ENCODE measurements at places on chromosomes 2 and 18.

DNA sequence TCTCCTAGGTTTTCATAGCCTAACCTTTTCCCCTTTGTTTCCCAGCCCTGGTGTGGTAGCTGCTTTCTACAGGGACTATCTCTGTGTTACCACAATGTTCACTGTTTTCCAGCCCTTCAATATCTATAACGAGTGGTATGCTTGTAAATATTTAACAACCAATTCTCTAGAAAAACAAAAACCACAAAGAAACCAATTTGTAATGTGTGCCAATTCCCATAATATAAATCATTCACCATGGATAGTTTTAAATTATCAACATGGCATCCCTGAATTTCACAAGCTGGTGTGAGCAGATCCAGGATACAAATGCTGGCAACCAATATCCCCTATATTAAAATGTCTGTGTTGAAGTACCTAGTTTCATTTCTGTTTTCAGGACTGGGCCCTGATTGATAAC is 207.5 kb upstream of the FBXO11 start:
- no peak for DNase-seq

DNA sequence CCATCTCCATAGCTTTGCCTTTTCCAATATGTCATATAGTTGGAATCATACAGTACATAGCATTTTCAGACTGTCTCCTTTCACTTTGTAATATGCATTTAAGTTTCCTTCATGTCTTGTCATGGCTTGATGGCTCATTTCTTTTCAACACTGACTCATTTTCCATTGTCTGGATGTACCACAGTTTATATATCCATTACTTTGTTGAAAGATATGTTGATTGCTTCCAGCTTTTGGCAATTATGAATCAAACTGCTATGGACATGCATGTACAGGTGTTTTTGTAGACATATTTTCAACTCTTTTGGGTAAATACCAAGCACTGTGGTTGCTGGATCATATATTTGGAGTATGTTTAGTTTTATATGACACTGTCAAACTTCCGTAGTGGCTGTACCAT is 26.3 kb downstream of the ACSL3 start:
- no peak for DNase-seq

GRCh38 chr2:43240766-43241150 is 14.4 kb upstream of the ZFP36L2 start:
- no peak for DNase-seq

DNA sequence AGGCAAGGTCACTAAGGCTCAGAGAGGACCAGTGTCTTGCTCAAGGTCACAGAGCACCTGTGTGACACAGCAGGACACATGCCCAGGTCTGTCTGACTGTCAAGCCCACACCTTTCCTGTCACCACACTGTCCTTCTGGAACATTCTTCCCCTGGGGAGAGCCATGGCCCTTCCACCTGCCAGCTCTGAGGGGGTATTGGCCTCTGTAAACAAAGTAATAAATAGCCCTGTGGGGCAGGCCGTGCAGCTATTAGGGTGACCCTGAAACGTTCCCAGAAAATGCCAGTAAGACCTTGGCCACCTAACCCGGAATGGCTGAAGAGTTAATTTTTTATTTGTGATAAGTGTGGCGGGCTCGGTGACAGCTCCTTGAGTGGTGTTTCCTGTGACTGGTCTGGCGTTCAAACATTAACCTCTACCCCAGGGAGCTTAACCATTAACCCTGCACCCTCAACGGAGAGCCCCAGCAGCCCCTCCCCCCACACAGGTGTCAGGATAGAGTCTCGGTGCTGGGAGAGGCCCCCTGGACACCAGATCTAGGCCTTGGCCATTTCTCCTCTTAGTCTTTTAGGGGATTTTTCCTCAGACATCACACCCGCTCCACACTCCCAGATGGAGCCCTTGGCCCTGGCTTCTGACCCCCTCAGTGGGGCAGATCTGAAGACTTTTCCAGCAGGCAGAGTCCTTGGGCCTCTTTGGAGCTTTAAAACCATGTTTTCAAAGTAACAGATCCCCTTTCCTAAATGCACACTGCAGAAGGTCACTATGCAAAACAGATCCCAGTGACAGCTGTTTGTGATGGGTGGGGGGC is 36.6 kb downstream of the SCTR start:
- DNase-seq, result no peak

- no peak for DNase-seq
Measured at GRCh38 chr2:120262761-120263428, 10.2 kb downstream of the RALB start.

- no peak for DNase-seq
Measured at GRCh38 chr2:237043866-237044265, 41.8 kb upstream of the COPS8 start.

DNA sequence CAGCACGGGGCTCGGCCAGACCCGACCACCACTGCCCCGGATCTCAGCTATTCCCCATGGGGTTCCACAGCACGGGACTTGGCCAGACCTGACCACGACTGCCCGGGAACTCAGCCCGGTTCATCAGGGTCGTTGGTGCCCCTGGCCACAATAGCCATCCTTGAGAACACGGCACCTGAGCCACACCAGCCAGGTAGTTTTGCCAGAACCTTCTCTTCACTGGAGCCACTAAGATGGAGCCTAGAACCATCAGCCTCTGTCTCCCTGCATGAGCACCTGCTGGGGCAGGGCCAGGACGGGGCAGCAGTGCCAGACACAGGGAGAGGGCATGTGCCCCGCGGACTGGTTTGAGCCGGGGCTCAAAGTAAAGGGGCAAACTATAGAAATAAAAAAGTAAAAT is 11.4 kb upstream of the KCNG2 start:
- no peak for DNase-seq

- no peak for DNase-seq
Measured at GRCh38 chr18:77108821-77109647, 23.5 kb downstream of the MBP start.

DNA sequence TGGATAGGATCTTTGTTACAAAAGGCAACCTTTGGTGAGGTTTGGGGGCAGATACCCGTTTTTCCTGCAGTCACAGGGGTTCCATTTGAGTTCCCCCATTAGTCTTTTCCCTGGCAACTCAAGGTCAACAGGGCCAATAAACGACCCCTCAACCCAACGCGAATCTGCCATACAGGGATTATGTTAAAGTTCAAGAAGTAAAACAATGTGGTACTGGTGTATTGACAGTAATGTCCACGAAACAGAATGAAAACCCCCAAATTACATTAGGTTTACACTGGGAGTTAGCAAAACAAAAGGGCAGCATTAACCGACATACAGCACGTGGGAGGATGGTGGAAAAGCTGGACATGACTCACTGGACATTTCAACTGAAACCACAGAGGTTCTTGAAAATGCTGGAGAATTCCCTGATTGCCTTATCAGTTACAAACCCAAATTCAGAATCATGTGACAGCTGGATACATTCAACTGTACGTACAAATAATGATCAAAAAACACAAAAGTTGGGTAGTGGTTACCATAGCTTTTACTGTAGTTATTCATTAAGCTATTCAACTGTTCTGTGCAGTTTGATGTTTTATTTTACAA is 4.9 kb upstream of the IMP4 start:
- DNase-seq, result no peak

- DNase-seq, result no peak
Measured at GRCh38 chr2:100766806-100767205, 53.1 kb upstream of the NPAS2 start.

DNA sequence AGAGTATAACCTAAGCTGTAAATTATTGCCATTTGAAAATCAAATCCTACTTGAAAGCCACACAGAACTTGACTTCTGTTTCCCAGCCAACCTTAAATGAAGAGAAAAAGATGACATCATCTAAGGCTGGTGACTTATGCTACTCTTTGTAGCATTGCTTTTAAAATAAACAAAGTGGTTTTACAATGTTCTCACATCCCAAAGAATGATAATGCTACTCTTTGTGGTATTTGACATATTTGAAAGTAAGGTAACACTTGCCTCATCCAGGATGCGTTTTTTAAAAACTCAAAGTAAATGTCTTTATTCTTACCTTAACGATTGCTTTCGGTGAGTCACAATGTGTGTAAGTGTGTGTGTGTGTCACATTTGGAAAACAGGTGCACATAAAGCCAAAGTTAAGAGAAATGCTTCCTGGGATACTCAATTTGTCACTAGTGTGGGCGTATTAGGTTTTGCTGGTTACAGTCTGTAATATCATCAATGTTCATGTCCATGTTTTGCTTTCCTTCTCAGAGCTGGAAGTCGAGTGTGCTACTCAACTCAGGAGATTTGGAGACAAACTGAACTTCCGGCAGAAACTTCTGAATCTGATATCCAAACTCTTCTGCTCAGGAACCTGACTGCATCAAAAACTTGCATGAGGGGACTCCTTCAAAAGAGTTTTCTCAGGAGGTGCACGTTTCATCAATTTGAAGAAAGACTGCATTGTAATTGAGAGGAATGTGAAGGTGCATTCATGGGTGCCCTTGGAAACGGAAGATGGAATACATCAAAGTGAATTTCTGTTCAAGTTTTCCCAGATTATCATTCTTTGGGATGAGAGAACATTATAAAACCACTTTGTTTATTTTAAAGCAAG is 2.6 kb downstream of the PMAIP1 start:
- no peak for DNase-seq

GRCh38 chr2:189527812-189528592 is 52.6 kb downstream of the SLC40A1 start:
- DNase-seq, result no peak

DNA sequence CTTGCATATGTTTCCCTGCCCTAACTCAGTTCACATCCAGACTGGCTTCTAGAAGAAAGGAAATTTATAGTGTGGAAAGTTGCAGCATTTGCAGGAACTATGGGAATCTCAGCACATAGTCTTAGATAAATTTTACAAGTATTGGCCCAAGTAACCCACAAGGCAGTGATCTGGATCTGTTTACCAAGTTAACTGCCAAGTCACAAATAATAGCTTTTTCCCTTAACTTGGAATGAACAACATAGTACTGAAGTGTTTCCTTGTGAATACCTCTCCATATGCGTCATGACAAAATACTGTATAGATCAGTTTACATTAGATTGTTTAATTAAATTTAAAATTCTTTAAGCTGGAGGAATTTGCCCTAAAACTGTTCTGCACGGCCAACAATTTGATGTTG is 255.8 kb upstream of the EPAS1 start:
- DNase-seq, result no peak
